Right renal cortex interstitium (tissue), 3 donors: ENCODE measurements at places on chromosomes 12 and 14.

GRCh38 chr14:90368946-90369721 lies 27.7 kb upstream of the CALM1 start:
- DNase-seq: no peak

DNA sequence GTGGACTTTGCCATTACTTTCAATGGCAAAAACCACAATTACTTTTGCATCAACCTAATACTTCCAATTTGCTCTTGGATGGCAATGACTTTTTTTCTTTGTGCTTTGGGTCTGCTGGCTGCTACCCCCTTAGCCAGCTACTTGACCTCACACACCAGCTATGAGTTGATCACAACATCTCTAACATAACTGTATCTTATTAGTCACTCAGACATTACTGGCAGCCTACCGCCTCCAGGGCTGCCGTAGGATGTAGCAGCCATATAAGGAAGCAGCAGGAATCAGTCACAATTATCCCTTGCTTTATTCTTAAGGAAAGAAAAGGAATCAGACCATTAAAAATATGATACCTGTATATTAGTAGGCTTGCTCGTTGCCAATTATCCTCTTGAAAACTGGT lies 260.5 kb downstream of the ADAMTS20 start:
- DNase-seq: no peak

DNA sequence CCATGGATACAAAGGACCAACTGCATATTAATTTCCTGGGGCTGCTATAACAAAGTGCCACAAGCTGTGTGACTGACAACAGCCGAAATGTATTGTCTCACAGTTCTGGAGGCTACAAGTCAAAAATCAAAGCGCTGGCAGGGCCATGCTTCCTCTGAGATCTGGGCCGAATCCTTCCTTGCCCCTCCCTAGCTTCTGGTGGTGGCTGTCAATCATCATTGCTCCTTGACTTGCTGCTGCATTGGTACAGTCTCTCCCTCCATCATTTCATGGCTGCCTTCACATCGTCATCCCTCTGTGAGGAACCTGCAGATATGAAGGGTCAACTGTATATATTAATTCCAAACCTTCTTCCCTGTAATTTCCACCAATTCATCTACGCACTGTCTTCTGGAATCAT lies 118.3 kb downstream of the EXOC5 start:
- DNase-seq: no peak

DNA sequence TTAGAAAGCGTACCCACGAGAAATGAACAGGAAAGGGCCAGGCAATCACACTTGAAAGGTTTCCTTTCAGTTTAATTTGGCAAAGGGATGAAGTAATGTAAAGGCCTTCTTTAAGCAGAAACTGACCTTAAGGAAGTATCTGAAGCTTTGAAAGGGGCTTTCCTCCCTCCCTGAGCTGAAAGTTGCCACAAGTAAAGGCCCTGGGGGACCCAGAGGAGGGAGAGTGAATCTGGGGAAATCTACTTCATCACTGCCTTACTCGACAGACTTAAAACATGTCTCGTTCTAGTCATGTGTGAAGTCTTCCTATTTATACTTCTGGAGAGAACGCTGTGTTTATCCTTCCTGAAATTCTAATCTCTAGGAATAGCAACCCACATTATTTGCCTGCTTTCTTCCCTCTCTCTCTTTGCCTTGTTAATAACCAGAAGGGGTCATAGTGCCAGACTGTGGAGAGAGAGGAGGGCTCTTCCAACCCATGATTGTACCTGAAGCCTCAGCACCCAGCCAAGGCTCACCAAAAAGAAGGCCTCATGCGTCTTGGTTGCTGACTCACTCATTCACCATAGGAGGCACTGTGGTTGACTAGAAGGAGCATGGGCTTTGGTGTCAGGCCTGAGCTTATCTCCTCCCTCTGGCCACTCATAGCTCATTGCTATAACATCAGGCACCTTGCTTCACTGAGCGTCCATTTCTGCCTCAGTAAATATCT lies 10.2 kb upstream of the GPX2 start:
- no peak for DNase-seq

DNA sequence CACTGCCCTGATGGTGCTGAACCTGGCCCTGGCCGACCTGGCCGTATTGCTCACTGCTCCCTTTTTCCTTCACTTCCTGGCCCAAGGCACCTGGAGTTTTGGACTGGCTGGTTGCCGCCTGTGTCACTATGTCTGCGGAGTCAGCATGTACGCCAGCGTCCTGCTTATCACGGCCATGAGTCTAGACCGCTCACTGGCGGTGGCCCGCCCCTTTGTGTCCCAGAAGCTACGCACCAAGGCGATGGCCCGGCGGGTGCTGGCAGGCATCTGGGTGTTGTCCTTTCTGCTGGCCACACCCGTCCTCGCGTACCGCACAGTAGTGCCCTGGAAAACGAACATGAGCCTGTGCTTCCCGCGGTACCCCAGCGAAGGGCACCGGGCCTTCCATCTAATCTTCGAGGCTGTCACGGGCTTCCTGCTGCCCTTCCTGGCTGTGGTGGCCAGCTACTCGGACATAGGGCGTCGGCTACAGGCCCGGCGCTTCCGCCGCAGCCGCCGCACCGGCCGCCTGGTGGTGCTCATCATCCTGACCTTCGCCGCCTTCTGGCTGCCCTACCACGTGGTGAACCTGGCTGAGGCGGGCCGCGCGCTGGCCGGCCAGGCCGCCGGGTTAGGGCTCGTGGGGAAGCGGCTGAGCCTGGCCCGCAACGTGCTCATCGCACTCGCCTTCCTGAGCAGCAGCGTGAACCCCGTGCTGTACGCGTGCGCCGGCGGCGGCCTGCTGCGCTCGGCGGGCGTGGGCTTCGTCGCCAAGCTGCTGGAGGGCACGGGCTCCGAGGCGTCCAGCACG lies 4.7 kb downstream of the LTB4R start:
- DNase-seq: no peak
